Stimulated activated CD4-positive, alpha-beta T cell treated with anti-CD3 and anti-CD28 coated beads, TNF-alpha, amount 100 ng/mL, for 4 hours (primary cell): ENCODE measurements at places on chromosomes 2 and 18.

- no peak for DNase-seq
These were observed 56.8 kb downstream of the C2orf74 start for GRCh38 chr2:61218817-61219170.

DNA sequence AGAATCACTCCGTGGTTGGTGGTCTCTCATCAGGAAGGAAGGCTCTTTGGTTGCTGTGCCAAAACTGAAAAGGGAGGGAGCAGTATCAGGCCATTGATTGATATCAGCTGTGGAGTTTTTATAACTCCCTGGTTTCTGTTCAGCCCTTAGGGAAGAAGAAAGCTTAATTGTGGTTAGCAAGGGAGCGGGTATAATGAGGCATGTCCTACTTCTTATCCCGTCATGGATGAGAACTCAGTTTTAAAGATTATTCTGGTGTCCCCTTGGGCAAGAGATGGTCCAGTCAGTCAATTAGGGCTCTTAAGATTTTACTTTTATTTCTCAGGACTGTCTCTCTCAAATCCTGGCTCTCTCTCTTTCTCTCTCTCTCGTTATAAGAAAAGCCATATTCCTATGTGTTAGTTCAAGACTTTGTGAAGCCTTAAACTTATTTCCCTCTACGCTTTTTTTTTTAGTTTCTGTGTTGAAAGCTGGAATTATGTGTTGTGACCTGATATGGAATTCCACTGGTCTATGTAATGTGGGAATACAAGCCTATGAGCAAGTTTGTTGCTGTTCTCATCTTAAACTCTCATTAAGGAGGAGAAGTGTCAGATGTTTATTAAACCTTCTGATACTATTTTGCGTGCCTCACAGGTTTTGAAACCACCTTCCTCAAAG, 514.0 kb upstream of the CDH2 start:
- DNase-seq, result no peak

DNA sequence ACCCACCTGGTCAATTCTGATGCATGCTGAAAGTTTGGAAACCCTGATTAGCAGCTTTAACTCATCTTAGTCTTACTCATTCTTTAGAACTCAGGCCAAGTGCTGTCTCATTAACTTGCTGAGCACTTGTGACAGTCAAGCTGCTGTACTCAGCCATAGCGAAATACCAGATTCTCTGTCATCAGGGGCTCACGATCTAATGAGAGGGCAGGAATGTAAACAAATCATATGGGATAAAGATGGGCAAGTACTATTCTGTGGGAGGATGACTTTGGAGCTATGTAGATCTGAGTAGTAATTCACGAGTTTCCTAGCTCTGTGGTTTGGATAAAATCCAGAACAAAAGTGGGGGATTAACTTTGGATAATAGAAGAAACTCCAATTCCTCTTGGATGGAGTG, 376.6 kb downstream of the HRH4 start:
- DNase-seq, result no peak

DNA sequence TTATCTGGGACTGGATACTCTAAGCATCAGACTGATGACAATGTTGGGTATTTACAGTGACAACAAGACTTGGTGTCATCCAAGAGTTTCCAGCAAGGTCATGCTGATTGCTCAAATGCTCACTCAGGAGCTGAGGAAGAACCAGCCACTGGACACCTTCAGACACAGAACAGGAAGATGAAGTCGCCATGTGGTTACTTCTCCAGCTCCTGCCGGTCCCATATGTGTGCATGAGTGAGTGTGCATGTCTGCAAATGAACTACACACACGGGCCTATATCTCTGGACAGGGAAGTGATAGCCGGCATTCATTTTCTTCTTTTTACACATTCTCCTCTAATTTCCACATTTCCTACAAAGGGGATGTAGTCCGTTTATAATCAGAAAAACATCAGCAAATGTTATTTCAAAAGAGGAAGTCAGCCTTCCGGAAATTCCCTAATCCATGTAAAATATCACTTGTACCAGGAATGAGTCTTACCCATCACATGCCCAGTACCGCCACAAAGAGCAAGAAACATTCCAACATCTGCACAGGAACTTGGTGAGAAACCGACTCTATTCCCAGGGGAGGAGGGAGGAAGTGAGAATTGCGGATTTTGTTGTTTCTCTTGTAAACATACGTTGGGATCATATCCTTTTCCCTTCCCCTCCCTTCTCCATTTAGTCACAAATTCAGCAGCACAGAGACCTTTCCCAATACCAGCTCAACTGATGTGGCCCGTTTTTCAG, 10.8 kb downstream of the RFX8 start:
- no peak for DNase-seq

GRCh38 chr18:9890196-9890595, 4.4 kb downstream of the TXNDC2 start:
- DNase-seq, result no peak

GRCh38 chr2:48473271-48473670, 56.7 kb upstream of the STON1 start:
- DNase-seq, result no peak

DNA sequence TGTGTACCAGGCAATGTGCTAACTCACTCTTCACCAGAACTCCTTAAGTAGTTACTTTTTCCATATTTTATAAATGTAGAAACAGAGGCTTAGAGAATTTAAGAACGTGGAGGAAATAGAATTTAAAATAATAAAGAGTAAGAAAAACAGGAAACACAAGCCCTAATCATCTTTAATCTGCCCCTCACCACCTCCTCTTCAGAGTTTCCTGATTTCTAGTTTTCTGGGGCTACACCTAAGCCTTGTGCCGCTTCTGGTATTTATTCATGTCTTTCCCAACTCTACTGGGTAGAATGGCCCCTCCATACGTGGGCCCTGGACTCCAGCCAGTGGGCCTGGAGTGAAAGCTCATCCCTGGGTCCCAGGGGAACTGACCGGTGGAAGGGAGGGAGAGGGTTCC, 85.4 kb downstream of the RTN4 start:
- DNase-seq, result no peak

DNA sequence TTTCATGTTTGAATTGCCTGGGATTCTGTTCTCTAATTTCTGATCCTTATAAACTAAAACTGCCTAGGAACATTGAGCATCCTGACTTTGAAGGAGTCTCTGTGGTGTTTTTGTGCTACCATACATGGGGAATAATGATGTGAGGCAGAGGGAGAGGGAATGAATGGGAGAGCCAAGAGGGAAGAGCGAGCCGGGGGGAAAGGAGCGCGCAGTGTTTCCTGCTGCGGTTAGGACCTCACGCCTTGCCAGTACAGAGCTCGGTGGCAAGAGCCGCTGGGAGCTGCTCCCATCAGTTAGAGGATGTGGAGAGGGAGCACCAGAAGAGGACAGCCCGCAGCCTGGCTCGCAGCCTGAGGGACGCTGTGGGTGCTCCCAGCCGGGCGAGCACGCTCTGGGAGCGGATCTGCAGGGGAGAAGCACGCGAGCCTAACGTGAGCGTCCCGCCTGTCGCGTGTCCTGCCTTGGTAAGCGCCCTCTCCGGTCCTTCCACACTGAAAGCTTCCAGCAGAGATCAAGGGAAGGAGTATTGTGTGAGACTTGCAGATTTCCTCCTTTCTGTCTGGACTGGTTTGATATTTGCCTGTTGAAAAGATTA, 114.7 kb downstream of the FAM210A start:
- DNase-seq, result no peak

GRCh38 chr2:72932045-72932740, 14.9 kb downstream of the EMX1 start:
- DNase-seq, result no peak

DNA sequence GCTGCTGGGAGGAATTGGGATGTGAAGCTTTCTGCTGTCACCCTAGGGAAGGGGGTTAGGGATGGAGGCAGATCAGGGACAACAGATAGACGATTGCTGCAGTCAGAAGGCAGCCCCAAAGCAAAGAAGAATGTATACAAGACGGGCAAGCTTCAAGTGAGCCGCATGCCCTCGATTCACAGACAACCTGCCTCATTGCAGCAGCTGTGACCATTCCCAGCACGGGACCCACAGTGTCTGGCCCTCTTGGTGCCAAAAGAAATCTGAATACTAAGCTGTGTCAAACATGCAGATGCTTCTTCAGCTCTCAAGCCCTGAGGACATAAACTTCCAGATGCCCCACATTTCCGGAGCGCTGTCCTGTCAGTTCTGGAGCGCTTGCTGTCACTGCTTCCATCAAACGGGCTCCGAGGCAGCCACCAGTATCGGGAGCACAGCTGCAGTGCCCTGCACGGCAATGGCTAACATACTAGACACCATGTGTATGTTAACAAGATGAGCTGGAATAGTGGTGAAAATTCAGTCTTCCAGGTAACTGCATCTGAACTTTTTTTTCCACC, 33.8 kb downstream of the PRELID3A start:
- DNase-seq, result no peak

GRCh38 chr2:173033084-173033483, 42.6 kb upstream of the MAP3K20 start:
- no peak for DNase-seq
